ENCODE measurements at places on chromosomes 4 and X.
A peak's percentile ranks its signal among the peaks of the same experiment; 100 is the strongest.

- no peak for DNase-seq
Measured at GRCh38 chr4:186586205-186586604, 30.8 kb upstream of the MTNR1A start.

- no peak for DNase-seq
Measured at GRCh38 chr4:168397611-168398169, 79.1 kb upstream of the DDX60 start.

- no peak for DNase-seq
Measured at GRCh38 chrX:121360280-121360679, 312.9 kb downstream of the GLUD2 start.

DNA sequence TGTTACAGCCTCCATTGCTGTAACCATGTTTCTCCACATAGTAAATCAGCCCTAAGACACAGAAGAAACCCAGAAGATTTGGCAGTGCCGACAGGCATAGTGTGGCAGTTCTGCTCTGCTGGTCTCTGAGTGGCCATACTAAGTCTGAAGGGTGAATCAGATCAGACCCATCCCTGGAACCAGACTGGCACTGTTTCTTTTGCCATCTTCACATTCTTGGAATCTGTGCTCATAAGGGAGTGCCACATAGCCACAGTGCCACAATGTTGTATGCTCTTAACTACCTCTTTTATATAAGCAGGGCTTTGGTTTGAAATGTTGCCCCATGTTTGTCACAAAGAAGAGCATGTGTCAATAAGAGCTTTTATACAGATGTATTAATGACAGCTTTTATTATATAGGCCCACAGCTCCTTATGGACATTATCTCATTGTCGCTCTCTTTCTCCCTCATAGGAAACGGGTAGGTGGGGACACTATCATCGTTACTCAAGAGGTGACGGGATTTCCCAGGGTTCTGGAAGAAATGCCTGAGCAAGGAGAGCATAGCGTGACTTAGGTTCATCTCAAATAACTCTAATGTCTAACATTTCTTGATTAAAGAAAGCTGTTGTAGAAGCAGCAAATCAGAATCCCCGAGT lies 128.2 kb downstream of the CBR4 start:
- no peak for DNase-seq

GRCh38 chrX:84123585-84123984 lies 64.4 kb downstream of the RPS6KA6 start:
- DNase-seq: no peak

- DNase-seq: no peak
Measured at GRCh38 chr4:7873881-7874280, 65.8 kb downstream of the AFAP1 start.

DNA sequence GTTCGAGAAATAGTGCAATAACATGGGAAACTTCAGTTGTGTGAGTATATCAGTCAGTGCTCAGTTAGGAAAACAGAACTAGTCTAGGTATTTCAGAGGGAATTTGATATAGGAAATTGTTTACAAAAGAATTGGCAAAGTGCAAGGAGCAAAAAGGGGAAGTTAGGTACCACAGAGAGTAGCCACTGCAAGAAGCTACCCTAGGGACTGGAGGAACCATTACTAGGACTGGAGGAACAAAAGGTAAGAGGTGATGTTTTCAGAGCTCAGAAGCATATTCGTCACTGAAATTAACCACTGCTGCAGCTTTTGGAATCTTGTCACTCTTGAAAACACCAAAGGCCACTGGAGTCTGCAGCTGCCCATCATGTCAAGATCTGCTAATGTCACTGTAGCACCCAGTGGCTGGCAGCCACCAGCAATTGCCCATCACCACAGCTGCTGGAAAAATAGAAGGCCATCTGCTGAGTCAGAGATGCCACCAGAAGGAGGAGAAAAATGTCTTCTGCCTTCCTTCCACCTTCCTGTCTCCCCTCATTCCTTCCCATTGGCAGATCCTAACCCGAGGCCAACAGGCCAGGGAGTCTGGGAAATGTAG lies 160.6 kb upstream of the RPS6KA3 start:
- no peak for DNase-seq

- DNase-seq: peak; percentile 52
Measured at GRCh38 chr4:105709081-105709450, 482 bp downstream of the GSTCD start.

- DNase-seq: no peak
Measured at GRCh38 chr4:123600987-123601904, 204.7 kb downstream of the SPRY1 start.

DNA sequence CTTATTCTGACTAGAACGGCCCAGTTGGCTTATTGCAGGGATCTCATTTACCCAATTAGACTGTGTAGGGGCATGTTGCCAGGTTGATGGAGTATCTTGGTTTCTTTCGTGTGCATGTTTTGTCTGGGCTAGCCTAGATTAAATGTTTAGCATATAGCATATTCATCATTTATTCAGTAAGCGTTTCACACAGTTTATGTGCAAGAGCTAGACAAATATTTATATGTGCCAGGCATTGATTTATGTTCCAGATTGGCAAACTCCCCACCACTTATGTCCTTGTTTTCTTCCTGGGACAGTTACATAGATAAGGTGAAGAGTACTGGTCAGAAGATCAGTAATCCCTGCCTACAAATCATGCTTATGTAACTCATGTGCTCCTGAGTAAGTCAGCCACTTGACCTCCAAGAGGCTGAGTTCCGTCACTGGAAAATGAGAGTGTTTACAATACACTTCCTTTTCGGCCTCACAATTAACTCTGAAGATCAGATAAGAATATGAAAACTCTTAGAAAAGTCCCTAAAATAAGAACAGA lies 57.2 kb downstream of the RUFY3 start:
- no peak for DNase-seq

- no peak for DNase-seq
Measured at GRCh38 chrX:104281564-104281963, 26.8 kb upstream of the ESX1 start.
